ENCODE measurements at places on chromosomes 16 and 17. TPM values are rescaled to one million over a fixed set of nuclear protein-coding genes. Genes with fewer than 3 reads are reported as not detected.

GRCh38 chr17:79562931-79563210 is 48.0 kb downstream of the RBFOX3 start:
- no peak for DNase-seq

DNA sequence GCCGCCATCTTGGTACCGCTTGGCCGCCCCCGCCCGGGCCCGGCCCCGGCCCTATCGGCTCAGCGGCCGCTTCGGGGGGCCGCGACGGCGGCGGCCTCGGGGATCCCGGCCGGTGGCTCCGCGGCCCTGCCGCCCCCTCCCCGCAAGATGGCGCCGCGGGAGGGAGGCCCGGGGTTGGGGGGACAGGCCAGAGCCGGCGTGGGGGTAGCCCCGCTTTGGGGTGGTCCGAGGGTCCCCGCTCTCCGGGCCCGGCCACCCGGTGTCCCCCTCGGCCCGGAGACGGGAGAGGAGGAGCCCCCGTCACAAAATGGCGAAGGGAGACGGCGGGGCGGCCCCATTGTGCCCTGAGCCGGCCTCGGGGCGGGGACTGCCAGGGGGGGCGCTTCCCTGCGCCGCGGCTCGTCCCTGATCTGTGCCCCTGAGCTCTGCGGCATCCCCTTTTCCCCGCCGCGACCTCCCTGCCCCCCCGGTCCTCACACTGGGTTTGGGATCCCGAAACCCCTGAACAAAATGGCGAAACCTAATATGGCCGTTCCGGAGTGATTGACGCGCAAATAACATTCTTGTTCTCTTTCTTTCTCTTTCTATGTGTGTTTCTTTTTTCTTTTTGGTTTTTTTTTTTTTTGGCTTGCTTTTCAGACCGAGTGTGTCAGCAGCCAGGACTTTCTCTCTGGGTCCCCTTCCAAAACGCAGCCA is 986 bp downstream of the HAPSTR1 start:
- DNase-seq = peak; percentile 26

The RPA1 gene
- polyA plus RNA-seq = 105 TPM

The SDR42E1 gene
- 11.1 TPM for polyA plus RNA-seq

GRCh38 chr17:54046570-54046969 is 223.8 kb downstream of the KIF2B start:
- DNase-seq = no peak

The ABCC11 gene
- polyA plus RNA-seq = 0.15 TPM

DNA sequence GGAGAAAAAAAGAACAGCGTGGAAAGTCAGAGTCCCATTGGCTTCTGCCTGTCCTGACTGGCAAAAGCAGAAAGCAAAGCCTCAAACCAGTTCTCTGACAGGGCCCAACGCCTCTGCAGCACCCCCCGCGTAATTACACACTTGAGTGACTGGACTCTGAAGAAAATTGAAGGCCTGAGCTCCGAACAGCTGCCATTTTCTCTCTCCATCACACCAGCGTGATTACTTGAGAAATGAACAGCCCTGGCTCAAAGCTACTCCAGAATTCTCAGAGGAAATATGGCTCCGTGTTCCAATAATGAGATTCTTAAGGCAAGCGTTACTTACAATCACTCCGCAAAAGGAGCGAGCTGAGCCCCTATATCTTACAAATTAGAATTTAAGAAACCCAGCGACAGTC is 142.7 kb upstream of the C17orf78 start:
- DNase-seq = no peak

GRCh38 chr17:40259505-40259904 is 28.2 kb upstream of the CDC6 start:
- no peak for DNase-seq

The UNC13D gene
- polyA plus RNA-seq = 4.8 TPM

GRCh38 chr17:78765821-78766220 is 16.3 kb downstream of the CYTH1 start:
- no peak for DNase-seq

The PNMT gene
- polyA plus RNA-seq = 0.22 TPM

GRCh38 chr17:78991017-78991738 is 11.5 kb upstream of the LGALS3BP start:
- no peak for DNase-seq

The CLDN7 gene
- polyA plus RNA-seq = 45.5 TPM

DNA sequence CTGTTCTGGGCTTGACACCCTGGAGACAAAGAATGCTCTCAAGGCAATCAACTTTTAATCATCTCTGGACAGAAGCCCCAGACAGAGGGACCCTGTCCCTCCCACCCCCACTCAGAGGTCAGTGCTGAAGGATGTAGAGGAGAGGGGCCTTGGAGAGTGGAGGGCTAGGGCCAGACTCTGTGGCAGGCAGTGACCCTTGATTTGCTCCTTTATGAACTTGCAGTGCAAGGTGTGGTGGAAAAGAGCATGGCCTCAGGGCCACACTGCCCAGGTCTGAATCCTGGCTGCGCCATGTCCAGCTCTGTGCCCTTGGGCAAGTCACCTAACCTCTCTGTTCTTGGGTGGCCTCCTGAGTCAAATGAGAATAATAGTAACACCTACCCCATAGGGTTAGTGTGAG is 134.3 kb downstream of the TMEM132E start:
- no peak for DNase-seq

DNA sequence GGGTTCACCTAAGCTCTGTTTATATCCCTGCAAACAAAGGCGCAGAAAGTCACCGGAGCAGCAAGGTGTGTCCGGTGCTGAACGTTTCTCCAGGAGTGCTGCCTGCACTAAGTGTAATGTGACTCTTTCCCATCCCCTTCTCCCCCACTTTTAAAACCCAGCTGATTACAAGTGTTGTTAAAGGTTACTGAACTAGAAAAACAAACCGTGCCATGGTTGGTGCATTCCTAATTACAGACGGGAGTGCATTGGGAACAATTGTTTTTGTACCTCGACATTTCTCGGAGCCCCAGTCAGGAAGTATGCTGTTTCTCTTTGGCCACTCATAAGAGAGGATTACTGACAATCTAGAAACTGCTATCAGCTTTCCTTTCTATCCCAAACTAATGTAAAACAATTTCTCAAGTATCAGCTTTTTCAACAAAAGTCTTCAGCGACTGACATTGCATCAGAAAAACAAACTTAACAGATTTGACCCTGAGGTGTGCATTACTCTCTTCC is 441.0 kb upstream of the SALL1 start:
- no peak for DNase-seq

The MAPT gene
- 7.8 TPM for polyA plus RNA-seq

DNA sequence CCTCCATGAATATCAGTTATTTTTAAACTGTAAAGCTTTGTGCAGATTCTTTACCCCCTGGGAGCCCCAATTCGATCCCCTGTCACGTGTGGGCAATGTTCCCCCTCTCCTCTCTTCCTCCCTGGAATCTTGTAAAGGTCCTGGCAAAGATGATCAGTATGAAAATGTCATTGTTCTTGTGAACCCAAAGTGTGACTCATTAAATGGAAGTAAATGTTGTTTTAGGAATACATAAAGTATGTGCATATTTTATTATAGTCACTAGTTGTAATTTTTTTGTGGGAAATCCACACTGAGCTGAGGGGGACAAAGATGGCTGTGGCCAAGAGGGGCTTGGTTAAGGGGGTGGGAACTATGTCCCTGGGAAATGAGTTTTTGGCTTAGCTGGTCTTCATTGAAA is 2.3 kb downstream of the CCL11 start:
- DNase-seq = no peak

GRCh38 chr17:73358668-73359067 is 46.9 kb upstream of the CDC42EP4 start:
- DNase-seq = no peak

The USP7 gene
- polyA plus RNA-seq = 94.3 TPM

GRCh38 chr16:49921791-49922456 is 66.0 kb upstream of the ZNF423 start:
- DNase-seq = no peak

- no peak for DNase-seq
Observed at GRCh38 chr17:48841395-48841831, 10.6 kb downstream of the CALCOCO2 start.

GRCh38 chr17:15945527-15946191 is 729 bp downstream of the ADORA2B start:
- DNase-seq = no peak

DNA sequence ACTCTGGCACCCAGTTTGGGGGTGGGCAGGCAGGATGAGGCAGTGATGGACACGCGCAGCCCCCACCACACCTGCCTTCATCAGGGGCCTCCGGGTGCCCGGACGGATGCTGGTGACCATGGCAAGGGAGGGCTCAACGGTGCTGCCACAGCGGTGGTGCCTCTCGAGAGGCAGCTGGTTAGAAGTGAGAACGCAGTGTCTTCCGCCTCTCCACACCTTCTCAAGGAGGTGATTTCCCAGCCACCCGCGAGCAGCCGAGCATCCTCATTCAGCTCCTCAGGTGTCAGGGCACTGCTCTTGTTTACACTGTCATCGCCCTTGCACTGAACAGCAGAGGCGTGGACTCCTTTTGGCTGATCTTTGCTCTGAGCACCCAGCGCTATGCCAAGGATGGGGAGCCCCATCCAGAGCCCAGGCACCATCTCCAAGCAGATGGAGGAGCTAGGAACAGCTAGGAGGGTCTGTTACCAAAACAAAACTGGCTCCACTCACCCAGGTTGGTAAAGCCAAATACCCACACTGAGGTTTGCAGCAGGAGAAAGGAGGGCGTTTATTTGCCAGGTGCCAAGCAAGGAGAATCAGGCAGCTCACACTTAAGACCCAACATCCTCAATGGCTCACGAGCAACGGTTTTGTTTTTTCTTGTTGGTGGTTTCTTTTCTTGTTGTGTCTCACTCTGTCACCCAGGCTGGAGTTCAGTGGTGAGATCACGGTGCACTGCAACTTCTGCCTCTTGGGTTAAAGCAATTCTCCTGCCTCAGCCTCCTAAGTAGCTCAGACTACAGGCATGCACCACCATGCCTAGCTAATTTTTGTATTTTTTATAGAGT is 174.3 kb upstream of the TNRC6C start:
- no peak for DNase-seq

GRCh38 chr17:12040478-12040877 is 19.8 kb downstream of the MAP2K4 start:
- DNase-seq = no peak

- DNase-seq = no peak
Observed at GRCh38 chr17:27339836-27340550, 46.1 kb downstream of the WSB1 start.

- DNase-seq = no peak
Observed at GRCh38 chr17:35729405-35729833, 2.0 kb upstream of the RASL10B start.

GRCh38 chr17:59451706-59452105 is 113.7 kb upstream of the DHX40 start:
- no peak for DNase-seq

DNA sequence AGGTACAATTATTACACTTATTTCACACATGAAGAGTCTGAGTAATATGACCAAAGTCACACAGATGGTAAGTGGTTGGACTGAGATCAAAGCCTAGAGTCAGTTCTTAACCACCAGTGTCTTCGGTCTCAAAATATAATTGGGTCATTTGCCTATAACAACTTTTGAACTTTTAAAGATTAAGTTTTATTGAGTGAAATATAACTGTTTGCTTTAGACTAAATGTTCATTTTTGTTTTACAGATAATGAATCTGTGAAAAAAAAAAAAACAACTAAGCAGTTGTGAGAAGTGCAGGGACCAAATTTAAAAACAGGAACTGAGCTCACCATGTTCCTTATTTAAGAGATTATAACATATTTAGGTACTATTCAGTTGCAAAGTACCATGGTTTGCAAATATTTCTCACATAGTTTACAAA is 150.1 kb downstream of the ITFG1 start:
- DNase-seq = no peak

DNA sequence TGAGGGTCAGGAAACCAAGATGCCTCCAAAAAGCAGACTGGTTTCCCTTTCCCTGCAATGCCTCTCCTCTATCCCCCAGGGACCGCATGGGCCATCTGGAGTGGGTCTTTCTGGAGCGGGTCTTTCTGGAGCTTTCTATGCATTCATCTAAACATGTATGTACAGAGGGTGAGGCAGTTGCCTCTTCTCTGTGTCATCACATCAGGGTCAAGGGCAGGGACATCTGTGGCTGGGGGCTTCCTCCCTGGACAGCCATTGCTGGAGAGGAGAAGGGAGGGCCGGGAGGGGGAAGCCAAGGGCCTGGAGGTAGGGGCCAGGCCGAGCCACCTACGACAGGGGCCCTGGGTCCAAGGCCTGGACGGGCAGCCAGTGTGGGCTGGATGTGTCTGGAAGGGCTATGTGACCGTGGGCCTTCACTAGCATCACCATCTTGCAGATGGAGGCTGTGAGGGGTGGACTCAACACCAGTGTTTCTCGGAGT is 840 bp downstream of the ADCY7 start:
- no peak for DNase-seq

DNA sequence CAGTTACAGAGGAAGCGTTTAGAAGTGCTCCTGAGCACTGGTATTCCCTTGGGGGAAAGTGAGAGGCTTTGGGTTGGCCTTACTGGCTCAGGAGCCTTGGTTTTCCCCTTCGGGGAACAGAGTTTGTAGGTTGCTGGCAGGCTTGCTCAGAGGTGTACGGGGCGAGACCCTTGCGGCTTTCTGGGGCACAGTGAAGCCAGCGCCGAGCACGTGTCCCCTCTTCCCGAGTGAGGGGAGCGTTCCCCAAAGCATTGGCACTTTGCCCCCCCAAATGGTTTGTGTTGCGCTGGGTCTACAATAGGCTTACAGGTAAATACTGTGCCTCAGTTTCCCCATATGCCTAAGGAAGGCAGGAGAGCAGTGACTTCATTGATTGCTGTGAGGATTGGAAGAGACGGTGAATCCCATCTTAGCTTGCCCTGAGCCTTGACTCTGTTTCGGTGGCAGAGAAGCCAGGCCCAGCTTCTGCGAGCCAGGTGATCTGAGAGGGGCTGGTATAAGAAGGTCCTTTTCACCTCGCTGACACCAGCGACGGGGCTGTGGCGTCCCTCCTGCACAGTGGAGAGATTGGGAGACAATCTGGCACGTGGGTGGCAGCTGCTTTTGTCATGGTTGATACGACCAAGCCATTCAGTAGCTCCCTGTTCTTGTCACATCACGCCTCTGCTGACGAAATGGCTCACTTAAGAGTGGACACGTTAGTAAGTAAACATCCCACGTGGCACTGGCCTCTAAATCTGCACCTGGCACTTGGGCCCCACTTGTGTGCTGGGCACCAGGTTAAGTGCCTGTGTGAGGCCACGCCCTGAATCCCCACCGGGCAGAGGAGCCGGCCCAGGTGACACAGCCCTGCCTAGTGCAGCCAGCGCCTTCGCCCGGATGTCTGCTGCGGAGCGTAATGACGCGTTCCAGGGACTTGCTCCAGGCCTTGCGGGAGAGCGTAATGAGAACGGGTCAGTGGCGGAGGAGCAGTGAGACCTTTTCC is 55.0 kb downstream of the MEAK7 start:
- DNase-seq = no peak

- DNase-seq = no peak
Observed at GRCh38 chr17:14203388-14203787, 33.3 kb downstream of the CDRT15 start.

DNA sequence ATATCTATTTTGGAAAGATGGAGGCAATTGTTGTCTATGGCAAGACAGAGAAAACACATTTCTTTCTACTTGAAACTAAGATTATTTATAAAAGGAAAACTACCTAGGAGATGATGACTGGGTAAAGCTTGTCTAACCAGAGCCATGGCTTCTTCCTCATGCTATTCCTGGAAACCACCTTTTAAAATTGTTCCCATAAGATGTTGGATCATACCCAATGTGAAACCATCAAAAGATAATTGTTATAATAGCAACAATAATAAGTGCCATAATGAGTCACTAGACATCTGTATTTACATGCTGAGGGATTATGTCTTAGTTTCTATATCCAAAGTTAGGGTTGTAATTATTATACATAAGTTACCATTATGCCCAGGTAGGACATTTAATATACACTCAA is 428.4 kb downstream of the KCNJ2 start:
- no peak for DNase-seq
